CD4-positive, alpha-beta T cell treated with Interleukin-1 beta for 1 hour (primary cell): ENCODE measurements at places on chromosomes 1 and 21.

DNA sequence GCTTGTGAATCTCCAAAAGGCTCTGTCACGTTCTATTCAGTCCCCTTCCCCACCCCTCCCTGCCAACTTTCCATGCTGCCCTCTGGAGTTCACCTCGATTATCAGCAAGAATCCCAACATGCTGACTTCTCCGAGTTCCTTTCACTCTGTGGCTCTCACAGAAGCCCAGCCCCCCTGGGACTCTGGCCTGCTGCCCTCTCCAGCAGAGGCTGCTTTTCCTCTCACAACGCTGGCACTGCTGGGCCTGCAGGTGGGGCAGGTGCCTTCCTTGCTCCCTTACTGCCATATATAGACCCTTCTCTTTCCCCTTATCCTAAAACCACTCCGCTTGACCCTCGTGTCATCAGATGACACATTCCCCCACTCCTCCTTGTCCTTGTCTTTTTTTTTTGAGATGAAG, 10.2 kb upstream of the RNF186 start:
- no peak for DNase-seq

DNA sequence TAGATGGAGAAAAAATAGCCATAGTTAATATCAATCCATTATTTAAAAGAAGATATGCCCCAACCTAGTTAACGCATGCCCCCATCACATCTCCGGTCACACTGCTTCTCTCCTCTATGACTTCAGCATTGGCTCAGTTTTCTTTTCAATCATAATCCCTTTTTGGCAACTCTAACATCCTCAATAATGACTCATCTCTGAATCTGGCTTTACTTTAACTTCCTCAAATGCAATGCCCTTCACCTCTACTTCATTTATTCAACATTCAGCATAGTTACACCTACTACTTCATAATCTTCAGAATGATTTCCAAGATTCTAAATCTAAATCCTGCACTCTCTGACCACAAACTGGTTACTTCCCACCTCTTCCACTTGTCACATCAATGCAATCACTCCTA, 417.3 kb downstream of the USH2A start:
- DNase-seq = no peak

- no peak for DNase-seq
Measured at GRCh38 chr1:204837440-204838084, 33.1 kb upstream of the NFASC start.

DNA sequence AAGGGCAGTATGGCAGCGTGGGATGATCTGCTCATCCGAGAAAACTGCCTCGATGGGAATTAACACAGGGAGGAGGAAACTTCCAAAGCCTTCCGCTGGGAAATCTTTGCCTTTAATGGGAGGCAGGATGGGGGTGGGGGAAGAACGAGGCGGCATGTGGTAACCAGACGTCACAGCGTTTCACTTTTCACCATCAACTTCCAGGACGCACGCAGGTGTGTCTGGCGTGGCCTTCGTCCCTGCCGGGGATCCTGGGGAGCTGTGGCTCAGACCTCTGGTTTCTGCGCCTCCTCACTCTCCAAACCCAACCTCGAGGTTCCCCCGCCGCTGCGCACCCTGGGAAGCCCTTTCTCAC, 282 bp downstream of the RSPH1 start:
- DNase-seq = no peak

- DNase-seq = no peak
Measured at GRCh38 chr1:21572221-21572620, 63.0 kb downstream of the ALPL start.

DNA sequence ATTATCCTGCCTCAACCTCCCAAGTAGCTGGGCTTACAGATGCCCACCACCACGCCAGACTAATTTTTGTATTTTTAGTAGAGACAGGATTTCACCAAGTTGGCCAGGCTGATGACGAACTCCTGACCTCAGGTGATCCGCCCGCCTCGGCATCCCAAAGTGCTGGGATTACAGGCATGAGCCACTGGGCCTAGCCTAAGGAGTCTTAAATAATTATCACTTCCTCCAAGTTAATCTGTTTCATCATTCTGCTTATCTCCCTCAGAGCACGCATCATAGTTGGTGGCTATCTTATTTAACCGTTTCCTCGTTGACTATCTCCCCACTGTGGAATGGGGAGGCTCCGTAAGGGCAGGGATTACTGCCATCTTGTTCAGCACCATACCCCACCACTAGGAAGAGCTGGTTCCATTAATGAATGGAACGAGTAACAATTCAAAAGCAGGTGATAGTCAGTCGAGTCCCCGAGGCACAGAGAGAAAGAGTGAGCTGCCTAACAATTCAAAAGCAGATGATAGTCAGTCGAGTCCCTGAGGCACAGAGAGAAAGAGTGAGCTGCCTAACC, 52.7 kb downstream of the GLUL start:
- no peak for DNase-seq

GRCh38 chr21:42991992-42992740, 17.8 kb downstream of the PKNOX1 start:
- no peak for DNase-seq
